Activated T-cell treated with anti-CD3 and anti-CD28 coated beads, Interleukin-2, amount 50 U/mL, for 72 hours (primary cell): ENCODE measurements at places on chromosomes 6 and 20. TPM values are rescaled to one million over a fixed set of nuclear protein-coding genes. Genes with fewer than 3 reads are reported as not detected.

- H3K36me3 ChIP-seq, result no peaks in the 10 kb centered on the region
- no peak overlapping the region for H3K4me3 ChIP-seq
- no peak for DNase-seq
- H3K27ac ChIP-seq, result no peak overlapping the region
Observed at GRCh38 chr6:148884461-148884860, 137.6 kb downstream of the UST start.

- H3K27ac ChIP-seq, result no peak overlapping the region
- peaks cover 10% of the 10 kb centered on the region for H3K36me3 ChIP-seq
- H3K4me3 ChIP-seq, result no peak overlapping the region
- H3K27me3 ChIP-seq, result no peaks in the 10 kb centered on the region
- H3K4me1 ChIP-seq, result peaks cover 8% of the 10 kb centered on the region
Observed at GRCh38 chr6:41063884-41064285, 8.3 kb downstream of the OARD1 start.

GRCh38 chr6:91082311-91082832 is 495.5 kb upstream of the MAP3K7 start:
- no peaks in the 10 kb centered on the region for H3K36me3 ChIP-seq
- H3K27ac ChIP-seq, result no peak overlapping the region
- no peaks in the 10 kb centered on the region for H3K27me3 ChIP-seq
- no peaks in the 10 kb centered on the region for H3K4me1 ChIP-seq
- no peak for DNase-seq

GRCh38 chr20:23142162-23143050 is 56.3 kb upstream of the CD93 start:
- H3K36me3 ChIP-seq, result no peaks in the 10 kb centered on the region
- peak; percentile 30 for DNase-seq
- H3K27me3 ChIP-seq, result peaks cover 13% of the 10 kb centered on the region
- H3K27ac ChIP-seq, result peak overlapping the region; percentile 39

DNA sequence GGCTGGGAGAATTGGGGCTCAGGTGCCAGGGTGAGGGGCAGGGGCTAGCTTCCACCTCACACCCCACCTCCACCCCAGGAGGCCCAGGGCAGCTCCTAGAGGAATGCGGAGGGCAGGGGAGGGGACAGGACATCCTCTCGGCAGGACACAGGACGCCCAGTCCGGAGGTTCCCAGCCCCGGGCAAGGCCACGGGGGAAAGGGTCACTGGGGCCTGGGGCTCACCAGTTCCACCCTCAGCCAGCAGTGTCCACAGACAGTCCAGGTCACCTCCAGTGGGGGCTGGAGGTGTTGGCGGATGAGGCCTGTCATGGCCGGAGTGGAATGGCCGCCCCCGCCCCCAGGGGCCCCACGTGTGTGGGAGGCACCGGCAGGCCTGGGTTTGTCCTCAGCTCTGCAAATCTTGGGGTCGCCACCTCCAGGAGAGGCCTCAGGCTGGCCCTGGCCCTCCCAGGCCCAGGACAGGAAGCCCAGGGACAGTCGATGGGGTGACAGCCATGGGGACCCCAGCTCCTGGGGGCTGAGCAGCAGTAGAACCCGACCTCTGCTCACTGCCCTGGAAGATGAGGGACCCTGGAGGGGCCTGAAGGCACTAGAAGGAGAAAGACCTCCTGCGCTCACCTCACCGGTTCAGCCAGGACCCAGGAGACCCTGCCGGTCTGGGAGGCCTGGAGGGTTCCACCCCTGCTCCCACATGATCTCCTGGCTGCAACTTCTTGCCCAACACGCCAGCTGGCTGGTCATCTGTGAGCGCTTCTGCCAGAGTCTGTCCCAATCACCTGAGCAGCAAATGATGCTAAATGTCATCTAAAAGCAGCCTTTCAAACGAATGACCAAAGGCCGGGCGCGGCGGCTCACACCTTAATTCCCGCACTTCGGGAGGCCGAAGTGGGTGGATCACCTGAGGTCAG is 13.0 kb upstream of the ABHD16B start:
- H3K4me1 ChIP-seq, result peaks cover 30% of the 10 kb centered on the region
- no peak overlapping the region for H3K4me3 ChIP-seq
- DNase-seq, result no peak
- H3K27ac ChIP-seq, result no peak overlapping the region
- H3K27me3 ChIP-seq, result peaks cover 54% of the 10 kb centered on the region
- no peaks in the 10 kb centered on the region for H3K36me3 ChIP-seq

GRCh38 chr20:39936401-39936800 is 752.6 kb downstream of the MAFB start:
- no peaks in the 10 kb centered on the region for H3K4me1 ChIP-seq
- no peaks in the 10 kb centered on the region for H3K36me3 ChIP-seq
- no peak for DNase-seq
- no peak overlapping the region for H3K4me3 ChIP-seq

DNA sequence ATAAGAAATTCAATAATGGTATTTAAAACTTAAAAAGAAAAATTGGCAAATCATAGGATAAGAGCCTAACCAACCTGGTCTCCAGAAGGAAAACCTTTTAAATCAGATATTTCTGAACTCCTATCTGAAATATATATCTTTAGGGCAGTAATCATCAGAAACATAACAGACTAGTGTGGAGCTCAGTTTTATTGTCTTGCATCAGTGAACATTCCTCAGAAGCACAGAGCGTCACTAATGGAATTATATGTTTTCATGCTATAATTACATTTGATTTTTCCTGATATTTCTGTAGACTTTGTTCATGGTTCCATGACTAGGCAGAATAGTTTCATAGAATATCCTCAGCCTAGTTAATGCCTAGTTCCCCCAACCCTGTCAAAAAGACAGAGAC is 262.2 kb downstream of the EYA4 start:
- no peak for DNase-seq
- no peak overlapping the region for H3K4me3 ChIP-seq
- H3K27me3 ChIP-seq, result no peaks in the 10 kb centered on the region

DNA sequence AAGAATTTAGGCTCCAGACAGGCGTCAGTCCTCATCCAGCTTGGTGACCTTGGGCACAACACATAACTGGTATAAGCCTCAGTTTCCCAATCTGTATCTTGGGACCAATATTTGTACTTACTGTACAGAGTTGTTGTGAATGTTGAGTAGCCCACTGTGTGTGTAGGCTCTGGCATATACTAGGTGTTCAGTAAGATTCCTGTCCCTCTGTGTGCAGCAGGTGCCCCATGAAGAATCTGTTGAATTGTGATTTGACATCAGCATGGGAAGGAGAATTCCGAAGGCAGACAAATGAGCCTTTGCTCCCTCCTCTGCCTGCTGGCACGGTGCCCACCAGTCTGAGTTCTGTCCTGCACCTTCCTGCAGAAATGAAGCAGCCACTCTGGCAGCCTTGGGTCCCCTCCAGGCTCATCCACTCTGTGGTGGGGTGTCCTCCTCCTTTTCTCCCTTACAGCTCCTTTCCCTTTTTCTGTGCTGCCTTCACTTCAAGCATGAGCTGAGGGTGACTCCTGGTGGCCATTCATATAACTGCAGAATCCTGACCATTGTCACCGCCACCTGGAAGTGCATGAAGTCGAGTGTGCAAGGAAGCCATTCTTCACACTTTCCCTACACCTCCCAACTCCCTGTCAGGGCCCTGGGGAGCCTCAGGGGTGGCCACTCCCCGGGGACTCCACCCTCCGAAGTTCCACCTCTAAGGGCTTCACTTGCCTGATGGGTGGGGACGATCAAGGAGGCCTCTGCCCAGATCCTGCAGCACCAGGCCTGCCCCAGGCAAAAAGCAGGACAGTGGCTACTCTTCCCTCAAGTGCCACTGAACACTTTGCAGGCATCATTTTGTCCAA is 48.2 kb downstream of the MRPL14 start:
- peaks cover 8% of the 10 kb centered on the region for H3K4me1 ChIP-seq
- H3K36me3 ChIP-seq, result no peaks in the 10 kb centered on the region
- H3K27me3 ChIP-seq, result peaks cover 18% of the 10 kb centered on the region
- peak; percentile 67 for DNase-seq
- H3K4me3 ChIP-seq, result no peak overlapping the region

- no peaks in the 10 kb centered on the region for H3K27me3 ChIP-seq
- no peak overlapping the region for H3K27ac ChIP-seq
- peaks cover 8% of the 10 kb centered on the region for H3K4me1 ChIP-seq
- peaks cover 10% of the 10 kb centered on the region for H3K36me3 ChIP-seq
- no peak for DNase-seq
- H3K4me3 ChIP-seq, result no peak overlapping the region
Observed at GRCh38 chr6:20433929-20434328, 32.2 kb downstream of the E2F3 start.

DNA sequence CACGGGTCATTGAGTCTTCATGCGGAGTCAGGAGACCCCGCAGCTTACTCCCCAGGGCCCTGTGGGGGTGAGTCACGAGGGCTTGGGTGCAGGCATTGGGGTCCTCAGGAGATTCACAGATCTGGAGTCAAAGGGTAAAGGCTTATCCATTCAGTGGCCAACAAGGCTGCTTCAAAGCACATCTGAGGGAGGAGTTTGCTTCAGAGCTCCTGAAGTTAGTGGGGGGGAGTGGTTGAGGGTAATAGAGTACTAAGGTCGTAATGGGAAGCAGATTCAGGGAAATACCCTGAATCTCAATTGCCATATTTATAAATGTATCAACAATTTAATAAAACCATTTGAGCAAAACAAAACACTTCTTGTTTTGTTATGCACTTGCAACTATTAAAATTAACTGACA is 37.3 kb downstream of the SH3BGRL2 start:
- no peaks in the 10 kb centered on the region for H3K27me3 ChIP-seq
- peaks cover 23% of the 10 kb centered on the region for H3K4me1 ChIP-seq
- H3K27ac ChIP-seq, result no peak overlapping the region
- H3K36me3 ChIP-seq, result no peaks in the 10 kb centered on the region
- DNase-seq, result no peak

DNA sequence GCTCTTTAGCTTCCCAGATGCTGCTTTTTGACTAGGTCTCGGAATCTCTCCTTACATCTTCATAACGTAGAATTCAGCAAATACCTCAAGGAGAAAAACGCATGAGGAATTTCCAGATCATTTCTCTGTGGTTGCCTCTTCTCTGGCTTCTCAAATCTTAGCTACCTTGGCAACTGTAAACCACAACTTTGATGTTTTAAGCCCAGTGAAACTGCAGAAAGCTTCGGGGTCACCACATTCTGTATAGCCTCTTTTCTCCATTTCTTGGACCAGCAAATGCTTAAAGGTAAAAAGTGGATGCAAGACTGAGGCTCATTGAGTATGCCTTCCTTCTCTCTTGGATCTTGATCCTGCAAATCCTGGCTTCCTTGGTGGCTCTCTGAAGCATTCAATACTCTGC is 125.5 kb upstream of the FBXL4 start:
- no peak overlapping the region for H3K4me3 ChIP-seq
- no peak overlapping the region for H3K27ac ChIP-seq
- H3K36me3 ChIP-seq, result no peaks in the 10 kb centered on the region
- no peak for DNase-seq
- peaks cover 39% of the 10 kb centered on the region for H3K27me3 ChIP-seq
- no peaks in the 10 kb centered on the region for H3K4me1 ChIP-seq

GRCh38 chr6:27759930-27760329 is 152.3 kb downstream of the OR2B2 start:
- H3K4me3 ChIP-seq, result no peak overlapping the region
- H3K27ac ChIP-seq, result peak overlapping the region; percentile 78
- no peaks in the 10 kb centered on the region for H3K36me3 ChIP-seq
- no peaks in the 10 kb centered on the region for H3K27me3 ChIP-seq
- no peak for DNase-seq

GRCh38 chr6:9627916-9628315 is 787.0 kb downstream of the TFAP2A start:
- no peaks in the 10 kb centered on the region for H3K27me3 ChIP-seq
- no peaks in the 10 kb centered on the region for H3K36me3 ChIP-seq
- DNase-seq, result no peak
- H3K4me3 ChIP-seq, result no peak overlapping the region

DNA sequence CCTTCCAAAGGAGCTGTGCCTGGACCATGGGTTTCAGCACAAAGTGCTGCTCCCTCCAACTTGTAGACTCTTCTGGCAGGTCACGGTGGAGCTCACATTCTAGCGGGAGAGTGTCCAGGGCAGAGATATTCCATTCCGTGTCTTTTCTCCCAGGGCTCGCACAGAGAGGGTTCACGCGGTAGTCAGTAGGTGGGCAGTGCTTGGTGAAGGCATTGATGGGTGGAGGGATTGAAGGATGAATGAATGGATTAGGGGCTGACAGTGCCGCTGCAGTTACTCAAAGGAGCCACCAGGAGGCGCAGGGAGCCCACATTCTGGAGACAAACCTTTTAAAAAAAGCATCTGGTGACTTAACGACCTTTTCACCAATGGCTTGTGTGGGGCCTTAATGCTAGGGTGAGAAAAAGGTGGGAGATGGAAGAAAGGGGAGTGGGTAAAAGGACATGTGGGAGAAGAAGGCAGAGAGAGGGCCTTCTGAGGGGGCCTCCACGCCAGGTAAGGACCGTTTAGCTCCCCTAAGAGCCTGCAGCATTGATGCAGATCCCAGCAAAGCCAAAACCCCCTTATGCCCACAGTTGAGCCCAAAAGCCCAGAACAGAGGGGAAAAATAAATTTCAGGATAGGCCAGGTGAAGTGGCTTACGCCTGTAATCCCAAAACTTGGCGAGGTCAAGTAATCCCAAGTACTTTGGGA is 17.5 kb upstream of the FAM110A start:
- H3K4me3 ChIP-seq, result no peak overlapping the region
- DNase-seq, result peak; percentile 69
- H3K27ac ChIP-seq, result no peak overlapping the region
- no peaks in the 10 kb centered on the region for H3K4me1 ChIP-seq
- no peaks in the 10 kb centered on the region for H3K27me3 ChIP-seq

DNA sequence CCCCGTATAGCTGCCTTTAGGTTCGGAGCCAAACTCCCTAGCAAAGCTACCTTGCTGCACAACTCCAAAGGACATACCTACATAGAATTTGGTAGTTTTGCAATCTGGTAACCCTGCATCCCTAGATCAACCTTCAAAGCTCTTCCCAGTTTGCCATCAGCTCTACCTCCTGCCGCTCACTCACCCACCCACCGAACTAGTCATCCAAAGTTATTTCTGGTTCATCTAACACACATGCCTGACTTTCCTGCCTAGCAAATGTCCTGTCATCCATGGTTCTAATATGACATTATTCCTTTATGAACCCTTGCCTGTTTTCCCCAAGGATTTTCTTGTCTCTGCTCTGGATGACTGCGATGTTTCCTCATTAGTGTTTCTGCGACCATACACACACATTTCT is 21.6 kb downstream of the SPAG4 start:
- no peak overlapping the region for H3K27ac ChIP-seq
- H3K4me3 ChIP-seq, result no peak overlapping the region
- no peaks in the 10 kb centered on the region for H3K36me3 ChIP-seq
- DNase-seq, result no peak
- peaks cover 55% of the 10 kb centered on the region for H3K4me1 ChIP-seq

The MRAP2 gene
- not detected for total RNA-seq

The ADRM1 gene
- 114 TPM for total RNA-seq

The OR2J1 gene
- not detected for total RNA-seq

The ASIP gene
- not detected for total RNA-seq

The E2F1 gene
- total RNA-seq, result 81.5 TPM

The PBOV1 gene
- total RNA-seq, result not detected

The FBXL4 gene
- total RNA-seq, result 16.5 TPM
